Activated CD8-positive, alpha-beta memory T cell treated with anti-CD3 and anti-CD28 coated beads for 1 hour (primary cell): ENCODE measurements at places on chromosomes 1 and 21.

DNA sequence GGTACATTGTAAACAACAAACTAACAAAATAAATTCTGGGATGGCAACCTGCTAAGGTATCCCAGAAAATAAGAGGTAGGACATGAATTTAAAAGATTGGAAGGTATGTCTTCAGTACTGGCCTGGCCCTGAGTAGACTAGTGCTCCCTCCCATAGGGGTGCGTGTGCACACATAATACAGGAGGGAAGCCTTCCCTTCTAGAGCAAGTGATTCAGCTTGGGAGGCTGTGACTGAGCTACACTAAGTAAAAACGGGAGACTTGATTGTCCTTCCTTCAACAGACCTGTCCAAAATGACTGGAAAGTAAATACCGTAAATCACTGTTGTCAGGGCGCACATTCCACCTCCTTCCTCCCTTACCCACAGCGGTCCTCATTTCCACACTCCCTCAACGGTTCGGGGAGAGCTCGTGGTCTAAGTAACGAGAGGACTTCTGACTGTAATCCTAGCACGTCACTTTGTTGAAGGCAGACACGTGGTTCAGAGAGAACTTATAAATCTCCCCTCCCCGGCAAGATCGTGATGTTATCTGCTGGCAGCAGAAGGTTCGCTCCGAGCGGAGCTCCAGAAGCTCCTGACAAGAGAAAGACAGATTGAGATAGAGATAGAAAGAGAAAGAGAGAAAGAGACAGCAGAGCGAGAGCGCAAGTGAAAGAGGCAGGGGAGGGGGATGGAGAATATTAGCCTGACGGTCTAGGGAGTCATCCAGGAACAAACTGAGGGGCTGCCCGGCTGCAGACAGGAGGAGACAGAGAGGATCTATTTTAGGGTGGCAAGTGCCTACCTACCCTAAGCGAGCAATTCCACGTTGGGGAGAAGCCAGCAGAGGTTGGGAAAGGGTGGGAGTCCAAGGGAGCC lies at the start of gene TGFB2:
TSS of gene TGFB2 (plus strand) at position 523 of the 859 bp plus-strand sequence. CDS start 1,366 bp downstream, outside the sequence.
- no peak for DNase-seq

- DNase-seq, result no peak
Observed at GRCh38 chr21:34792504-34793089, 123.8 kb downstream of the CLIC6 start.

- DNase-seq, result no peak
Observed at GRCh38 chr1:29676496-29676895, 440.2 kb downstream of the PTPRU start.

GRCh38 chr1:242219298-242219901 lies 220.5 kb upstream of the MAP1LC3C start:
- DNase-seq, result no peak

- DNase-seq, result no peak
Observed at GRCh38 chr1:26280333-26281042, 602 bp downstream of the SH3BGRL3 start.

GRCh38 chr1:1085911-1086841 lies 12.1 kb upstream of the RNF223 start:
- DNase-seq, result no peak

DNA sequence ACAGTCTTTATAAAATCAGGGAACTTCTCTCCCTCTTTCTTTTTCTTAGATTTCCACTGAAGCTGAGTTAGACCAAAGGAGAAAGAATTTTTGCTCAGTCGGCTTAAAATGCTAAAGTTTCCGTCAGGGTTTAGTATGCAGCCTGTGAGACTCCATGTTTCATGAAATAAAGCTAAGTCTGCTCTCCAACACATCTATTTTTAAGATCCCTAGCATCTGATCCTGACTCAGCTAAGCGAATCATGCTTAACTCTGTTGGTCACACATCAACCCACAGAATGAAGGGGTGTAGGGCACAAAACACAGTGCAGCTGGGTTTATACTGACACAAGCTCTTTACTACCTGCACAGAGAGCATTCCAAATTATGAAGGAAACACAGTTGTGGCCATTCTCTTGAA lies 102.4 kb upstream of the ZNF281 start:
- DNase-seq, result no peak

DNA sequence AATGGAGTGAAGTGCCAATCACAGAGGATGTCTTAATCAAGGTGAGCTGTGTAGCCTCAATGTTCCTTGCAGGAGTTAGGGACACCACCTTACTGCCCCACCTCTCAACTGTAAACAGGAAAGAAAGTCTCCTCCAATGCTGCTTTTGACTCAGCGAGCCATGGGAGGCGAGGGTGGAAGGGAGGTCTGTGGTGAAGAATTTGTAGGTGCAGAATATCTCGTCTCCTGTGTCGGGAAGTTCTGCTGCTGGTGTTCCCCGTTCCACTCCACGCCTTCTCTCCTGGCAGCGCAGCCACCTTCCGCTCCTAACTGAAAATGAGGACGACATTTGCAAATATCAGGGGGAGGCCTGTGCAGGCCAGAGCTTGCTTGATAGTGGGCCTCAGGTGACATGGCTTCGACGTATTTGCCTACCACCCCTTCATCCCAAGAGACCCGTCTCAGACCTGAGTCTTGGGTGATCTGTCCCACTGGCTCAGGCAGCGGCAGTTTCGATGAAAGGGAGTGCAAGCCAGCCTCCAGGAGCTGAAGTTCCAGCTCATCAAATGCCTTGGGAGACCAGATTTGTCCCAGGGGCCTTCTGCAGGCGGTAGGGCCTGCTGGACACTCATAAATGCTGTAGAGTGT lies 368.3 kb upstream of the C1orf174 start:
- no peak for DNase-seq

GRCh38 chr1:15618655-15619525 lies 1.6 kb downstream of the DDI2 start:
- no peak for DNase-seq

GRCh38 chr1:24909388-24909898 lies 20.6 kb downstream of the RUNX3 start:
- no peak for DNase-seq

DNA sequence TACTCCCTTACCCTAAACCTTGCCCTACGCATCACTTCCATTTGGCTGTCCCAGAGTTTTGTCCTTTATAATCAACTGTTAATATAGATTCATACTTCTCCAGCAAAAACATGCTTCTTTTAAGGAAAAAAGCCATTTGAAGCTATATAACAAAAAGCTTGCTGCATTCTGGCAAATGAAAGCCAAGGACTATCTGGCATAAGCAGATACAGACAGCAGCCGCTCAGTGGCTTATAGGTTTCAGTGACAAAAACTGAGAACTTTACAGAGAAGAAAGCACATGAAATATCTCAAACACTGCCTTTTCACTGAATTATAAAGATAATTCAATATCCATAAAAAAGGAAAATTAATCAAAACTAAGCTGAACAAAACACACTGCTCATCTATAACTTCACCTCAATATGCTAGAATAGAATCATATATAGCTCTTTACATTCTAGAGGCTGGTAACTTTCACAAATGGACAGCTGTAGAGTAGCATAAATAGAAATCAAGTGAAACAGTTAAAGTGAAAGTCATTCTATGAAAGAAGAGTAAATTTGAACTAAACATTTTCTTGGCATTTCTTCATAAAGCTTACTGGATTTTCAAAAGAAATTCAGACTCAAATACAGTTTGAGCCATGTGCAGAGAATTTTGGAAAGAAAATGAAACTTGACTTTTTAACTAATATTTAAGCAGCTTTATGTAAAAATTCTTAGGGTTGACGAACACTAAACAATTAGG lies 19.6 kb downstream of the CDC42BPA start:
- DNase-seq, result no peak

GRCh38 chr1:47578721-47579419 lies 141.0 kb downstream of the FOXD2 start:
- no peak for DNase-seq

GRCh38 chr1:151377150-151377884 lies 4.8 kb upstream of the SELENBP1 start:
- no peak for DNase-seq

DNA sequence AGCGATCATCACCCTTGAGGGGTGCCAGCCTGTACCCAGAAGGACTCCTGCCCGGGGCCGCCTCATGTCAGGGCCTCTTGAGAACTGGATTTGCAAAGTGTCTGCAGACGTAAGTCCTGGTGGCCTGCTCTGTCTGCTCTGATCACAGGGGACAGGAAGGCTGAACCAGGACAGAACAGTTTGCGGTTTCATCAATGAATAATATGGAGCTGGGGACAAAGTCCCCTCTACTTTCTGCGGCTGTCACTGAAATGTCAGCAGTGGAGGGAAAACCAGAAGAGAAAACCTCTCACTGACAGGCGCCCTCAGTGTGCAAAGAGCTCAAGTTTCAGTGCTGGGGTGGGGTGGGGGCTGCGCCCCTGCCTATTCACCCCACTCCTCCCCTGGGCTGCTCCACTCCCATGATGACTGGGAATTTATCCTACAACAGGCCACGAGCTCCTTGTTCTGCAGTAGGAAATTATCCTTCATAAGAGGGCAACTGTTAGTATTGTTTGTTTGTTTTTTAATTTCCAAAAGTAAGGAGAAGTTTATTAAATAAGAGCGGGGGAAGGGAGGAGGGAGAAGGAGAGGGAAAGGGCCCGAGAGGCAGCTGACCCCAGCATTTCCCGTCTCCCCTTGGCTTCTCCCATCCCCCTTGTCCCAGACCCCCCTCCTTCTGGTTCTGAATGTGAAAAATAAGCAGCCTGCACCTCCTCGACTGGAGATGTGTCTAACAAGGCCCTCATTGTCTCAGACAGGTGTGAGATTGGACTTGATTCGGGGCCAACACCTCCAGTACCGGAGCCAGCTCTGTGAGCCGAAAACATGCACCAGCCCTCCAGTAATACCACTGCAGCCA lies 149.2 kb downstream of the CLIC6 start:
- no peak for DNase-seq

DNA sequence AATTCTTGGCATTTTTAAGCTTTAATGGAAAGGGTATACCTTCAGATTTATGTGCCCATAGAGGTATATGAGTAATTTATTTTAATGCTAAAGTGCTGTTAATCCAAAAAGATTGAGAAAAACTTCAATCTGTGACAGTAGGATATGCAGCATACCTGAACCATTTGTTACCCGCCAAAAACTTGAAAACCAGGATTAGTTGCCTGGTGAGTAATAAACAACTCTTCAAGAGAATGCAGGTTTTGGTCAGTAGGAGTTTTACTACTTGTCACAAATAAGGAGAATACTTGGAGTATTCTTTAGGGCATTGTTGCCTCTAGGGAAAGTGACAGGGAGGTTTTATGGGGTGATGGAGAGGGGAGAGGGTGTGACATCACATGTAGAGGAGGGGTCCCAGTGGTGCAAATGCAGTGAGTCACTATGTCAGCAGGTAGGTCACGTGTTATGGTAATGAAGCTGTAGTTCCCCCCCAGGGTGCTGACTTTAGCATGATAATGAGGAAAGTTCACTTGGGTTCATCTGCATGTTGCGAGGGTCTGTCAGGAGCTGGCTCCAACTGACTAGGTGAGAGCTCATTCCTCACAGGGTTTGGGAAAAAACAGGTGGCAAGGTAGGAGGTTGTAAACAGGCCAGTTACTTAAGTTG lies 23.1 kb downstream of the USP25 start:
- no peak for DNase-seq

- no peak for DNase-seq
Observed at GRCh38 chr1:89896105-89896942, 75.5 kb downstream of the LRRC8D start.

DNA sequence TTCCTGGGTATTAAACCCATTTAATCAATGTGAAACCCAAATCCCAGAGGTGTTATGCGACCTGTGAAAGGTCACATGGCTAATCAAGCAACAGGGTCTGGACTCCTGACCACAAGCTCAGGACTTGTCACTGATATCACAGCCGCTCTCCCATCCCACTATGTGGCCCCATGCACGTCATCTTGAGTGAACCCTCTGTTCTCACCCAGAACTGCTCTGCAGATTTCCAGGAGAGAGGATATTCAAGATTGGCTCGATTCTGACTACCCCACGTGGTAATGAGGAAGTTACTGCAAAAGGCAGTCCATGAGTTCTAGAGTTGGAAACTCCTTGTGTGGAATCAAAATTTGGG lies 173.5 kb upstream of the ETV3 start:
- DNase-seq, result no peak

DNA sequence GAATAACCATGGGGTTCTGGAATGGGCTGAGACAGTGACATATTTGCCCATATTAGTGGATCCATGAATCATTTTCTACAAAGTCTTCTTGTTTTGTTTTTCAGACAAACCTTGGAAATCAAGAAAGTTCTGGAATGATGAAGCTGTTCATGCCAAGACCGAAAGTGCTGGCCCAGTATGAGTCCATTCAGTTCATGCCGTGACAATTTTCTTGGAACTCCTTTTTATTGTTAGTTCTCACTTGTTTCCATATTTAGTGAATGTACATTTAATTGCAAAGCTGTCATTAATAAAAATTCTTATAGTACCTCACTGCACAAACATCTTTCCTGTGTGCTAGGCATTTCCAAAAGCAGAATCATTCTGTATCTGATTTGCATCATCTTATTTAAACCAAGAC lies 100.6 kb upstream of the KCNJ15 start:
- DNase-seq, result no peak

DNA sequence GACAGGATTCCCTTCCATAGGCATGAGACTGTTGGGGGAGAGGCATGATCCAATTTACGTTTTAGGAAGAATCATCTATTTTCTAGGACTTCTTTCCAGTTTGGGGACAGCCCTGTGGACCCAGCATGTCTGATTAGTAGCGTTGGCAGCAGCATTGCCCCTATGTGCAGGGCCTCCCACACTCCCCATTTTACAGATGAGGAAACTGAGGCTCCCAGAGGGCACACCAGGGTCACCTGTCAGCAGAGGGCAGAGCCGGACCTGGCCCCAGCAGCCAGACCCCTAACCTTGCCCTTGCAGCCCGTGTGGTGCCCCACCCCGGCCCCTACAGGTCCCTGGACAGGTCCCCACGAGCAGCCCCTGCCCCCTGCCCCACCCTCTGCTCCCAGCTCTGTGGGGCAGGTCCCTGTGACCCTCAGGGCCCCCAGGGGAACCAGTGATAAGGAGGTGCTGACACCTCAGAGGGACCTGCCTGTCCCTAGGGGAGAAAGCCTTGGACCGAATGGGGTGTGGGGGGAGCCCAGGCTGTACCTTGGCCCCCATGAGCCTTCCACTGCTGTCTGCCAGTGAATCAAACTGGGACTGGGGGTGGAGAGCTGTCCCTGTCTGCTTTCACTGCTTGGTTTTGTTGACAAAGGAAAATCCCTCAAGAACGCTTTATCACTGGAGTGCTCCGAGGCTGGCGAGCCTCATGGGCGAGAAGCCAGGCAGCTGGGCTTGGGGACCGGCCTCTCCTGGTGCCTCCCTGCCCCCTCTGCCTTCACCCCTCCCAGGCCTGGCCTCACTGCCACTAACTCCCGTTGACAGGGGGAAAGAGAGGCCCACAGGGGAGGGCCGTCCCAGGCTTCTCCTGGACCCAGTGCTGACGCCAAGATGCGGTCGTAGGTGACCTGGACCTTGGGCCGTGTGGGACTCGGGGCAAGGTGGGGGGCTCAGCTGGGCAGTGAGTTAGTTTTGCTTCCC lies 39.4 kb upstream of the CCDC27 start:
- DNase-seq, result no peak
